ENCODE measurements at places on chromosomes 4 and X. TPM values are rescaled to one million over a fixed set of nuclear protein-coding genes. Genes with fewer than 3 reads are reported as not detected.

Gene PDCL2
- total RNA-seq = 3.0 TPM

Gene MAP9
- total RNA-seq = 6.5 TPM

Gene SYTL5
- total RNA-seq = 66.9 TPM

Gene BRS3
- total RNA-seq = not detected

Gene PLAC1
- 0.87 TPM for total RNA-seq

Gene TFE3
- total RNA-seq = 41.4 TPM

Gene SPATA18
- not detected for total RNA-seq

Gene EMCN
- total RNA-seq = 0.08 TPM

Gene PCDH10
- 10.3 TPM for total RNA-seq

Gene C4orf50
- 0.03 TPM for total RNA-seq

Gene MTNR1A
- total RNA-seq = 0.49 TPM

Gene CDKL5
- total RNA-seq = 0.79 TPM

Gene DSPP
- not detected for total RNA-seq

Gene CSN1S1
- not detected for total RNA-seq

Gene MFAP3L
- total RNA-seq = 1.2 TPM

Gene VCX3B
- total RNA-seq = 34.5 TPM
